ENCODE measurements at places on chromosomes 1 and 21. TPM values are rescaled to one million over a fixed set of nuclear protein-coding genes. Genes with fewer than 3 reads are reported as not detected.

The HSPB7 gene
- not detected for polyA plus RNA-seq

- no peak for DNase-seq
Measured at GRCh38 chr1:10179406-10180091, 30.8 kb upstream of the KIF1B start.

DNA sequence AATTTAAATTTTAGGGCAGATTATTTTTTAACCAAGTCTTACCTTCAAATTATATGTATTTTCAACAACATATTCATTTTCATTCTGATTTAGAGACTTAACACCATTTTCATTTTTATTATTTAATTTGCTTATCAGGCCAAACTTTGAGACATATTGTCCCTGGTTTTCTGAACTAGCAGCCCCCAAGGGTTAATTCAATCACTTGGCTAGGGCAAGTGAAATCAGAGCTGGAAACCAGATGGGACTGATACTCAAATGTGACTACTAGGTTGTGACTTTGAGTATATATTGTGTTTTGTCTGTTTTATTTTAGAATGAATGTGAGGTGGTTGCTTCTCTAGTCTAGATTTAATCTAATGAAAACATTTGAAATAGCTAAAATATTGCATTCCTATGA, 198.9 kb upstream of the PTGFR start:
- DNase-seq, result no peak

The BMP8B gene
- 0.07 TPM for polyA plus RNA-seq

DNA sequence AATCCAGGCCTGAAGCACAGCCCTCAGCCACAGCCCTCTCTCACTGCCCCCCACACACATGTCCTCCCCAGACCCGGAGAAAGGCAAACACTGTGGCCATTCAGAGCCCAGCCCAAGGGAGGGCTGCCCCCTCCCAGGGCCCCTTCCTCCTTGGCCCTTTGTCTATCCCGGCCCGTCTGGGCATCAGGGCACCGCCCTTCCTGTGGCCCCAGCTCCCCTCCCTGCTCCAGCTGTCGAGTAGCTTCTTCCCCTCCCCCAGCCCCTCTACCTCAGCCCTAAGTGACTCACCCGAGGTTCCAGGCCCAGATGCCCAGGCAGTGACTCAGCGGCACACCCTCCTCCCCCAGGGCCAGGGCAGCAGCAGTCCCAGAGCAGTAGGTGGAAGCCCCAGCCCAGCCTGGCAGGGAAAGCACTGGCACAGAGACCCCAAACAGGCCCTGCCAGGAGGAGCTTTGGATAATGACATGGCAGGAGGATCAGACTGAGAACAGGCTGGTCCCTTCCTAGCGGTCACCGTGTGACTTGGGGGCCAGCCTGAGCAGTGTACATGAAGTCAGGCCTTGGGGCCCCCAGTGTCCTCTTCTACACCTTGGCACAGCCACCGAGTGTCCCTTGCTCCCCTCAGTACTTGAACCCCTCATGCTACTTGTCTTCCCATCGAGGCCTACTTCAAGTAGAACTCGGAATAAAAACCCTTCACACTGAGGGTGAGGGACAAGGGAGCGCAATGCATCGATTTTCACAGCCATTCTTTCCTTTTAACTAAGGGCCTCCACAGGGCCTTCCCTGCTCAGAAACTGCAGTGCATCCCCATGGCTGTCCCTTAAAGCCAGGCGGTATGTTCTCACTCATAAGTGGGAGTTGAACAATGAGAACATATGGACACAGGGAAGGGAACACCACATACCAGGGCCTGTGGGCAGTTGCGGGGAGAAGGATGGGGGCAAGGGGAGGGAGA, 1.0 kb upstream of the S100A2 start:
- DNase-seq, result peak; percentile 45

Data from CD4-positive, alpha-beta memory T cell (primary cell).